NCI-H526 treated with DMSO at 0.1 percent for 48 hours (cell line): ENCODE measurements at places on chromosomes 1 and 21.
A peak's percentile ranks its signal among the peaks of the same experiment; 100 is the strongest.

DNA sequence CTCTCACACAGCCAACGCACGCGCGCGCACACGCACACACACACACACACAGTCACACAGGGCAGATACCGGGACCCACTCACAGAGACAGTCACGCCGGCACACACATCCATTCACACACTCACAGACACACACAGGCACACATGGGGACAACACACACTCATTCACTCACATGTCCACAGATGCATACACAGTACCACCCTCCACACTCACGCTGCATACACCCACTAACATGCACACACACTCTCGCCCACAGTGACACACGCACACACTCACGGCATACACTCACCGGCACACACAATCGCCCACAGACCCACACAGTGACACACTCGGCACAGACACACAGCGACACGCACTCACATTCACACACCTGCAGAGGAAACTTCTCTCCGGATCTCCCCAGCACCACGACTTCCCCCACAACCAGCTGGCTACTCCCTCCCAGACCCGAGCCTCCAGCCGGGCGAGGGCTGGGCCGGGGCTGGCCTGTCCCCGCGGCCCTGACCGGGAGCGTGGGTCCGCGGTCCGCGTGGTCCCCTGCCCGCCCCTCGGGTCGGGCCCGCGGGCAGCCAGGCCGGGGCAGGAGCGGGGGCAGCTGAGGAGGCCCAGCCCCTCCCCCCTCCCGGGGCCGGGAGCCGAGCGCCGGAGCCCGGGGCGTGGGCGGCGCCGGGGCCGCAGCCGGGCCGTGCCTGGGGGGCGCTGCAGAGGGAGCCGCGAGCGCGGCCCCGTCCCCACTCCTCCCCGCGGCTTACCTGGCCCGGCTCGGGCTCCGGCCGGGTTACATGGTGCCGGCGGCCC, 552 bp downstream of the DLGAP3 start:
- peak; percentile 21 for DNase-seq

DNA sequence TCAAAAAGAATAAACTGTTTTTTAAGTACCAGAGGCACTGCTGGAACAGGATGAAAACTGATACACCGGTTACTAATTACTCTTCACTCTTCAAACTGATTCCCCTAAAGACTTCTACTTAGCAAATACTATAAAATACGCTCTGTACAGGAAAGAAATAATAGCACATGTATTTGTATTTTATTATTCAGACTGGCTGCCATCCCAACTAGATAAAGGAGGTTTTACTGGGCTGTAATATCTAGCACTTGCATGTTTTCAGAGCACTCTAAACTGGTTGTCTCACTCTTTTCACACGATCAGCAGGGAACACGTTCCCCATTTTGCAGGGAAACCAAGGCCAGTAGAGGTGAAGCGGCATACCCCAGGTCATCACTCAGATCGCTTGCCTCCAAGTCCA, 9.2 kb downstream of the SMIM12 start:
- DNase-seq: no peak

GRCh38 chr1:156104065-156104810, 10.3 kb upstream of the LMNA start:
- no peak for DNase-seq

DNA sequence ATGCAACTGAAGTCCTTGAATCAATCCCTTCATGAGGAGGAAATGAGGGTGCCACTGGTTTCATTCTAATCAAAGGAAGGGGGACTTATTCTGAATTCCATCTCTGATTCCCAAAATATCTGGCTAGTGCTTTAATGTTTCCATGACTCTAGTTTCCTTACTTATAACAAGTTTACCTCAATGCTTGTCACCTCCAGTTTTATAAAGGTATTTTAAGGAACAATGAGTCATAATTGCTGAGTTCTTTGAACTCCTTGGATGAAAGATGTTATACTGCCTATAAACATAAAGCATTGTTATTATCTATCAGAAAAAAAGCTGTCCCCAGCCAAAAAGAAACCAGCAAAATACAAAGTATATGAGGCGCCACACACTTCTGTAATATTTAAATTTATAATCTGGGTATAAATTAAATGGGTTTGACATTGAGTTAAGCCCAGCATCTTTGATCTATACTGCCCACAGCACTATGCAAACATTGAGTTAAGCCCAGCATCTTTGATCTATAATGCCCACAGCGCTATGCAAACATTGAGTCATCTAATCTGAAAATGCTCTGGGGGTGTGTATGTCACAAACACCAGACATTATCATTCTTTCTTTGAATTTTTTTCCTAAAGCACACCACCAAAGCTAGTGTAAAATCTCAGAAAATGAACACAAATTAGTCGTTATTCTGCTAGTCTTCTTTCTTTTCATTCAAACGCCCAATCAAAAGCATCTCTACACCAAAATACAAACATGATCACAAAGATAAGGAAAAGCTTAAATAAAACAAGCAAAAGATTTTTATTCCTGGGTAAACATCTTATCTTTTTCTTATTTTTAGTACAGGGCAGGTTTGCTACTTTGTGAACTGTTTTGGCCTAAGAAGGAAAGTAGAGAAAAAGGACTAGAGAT, 11.5 kb upstream of the CXADR start:
- DNase-seq: no peak

- DNase-seq: no peak
Observed at GRCh38 chr1:41762251-41762650, 156.5 kb downstream of the HIVEP3 start.

DNA sequence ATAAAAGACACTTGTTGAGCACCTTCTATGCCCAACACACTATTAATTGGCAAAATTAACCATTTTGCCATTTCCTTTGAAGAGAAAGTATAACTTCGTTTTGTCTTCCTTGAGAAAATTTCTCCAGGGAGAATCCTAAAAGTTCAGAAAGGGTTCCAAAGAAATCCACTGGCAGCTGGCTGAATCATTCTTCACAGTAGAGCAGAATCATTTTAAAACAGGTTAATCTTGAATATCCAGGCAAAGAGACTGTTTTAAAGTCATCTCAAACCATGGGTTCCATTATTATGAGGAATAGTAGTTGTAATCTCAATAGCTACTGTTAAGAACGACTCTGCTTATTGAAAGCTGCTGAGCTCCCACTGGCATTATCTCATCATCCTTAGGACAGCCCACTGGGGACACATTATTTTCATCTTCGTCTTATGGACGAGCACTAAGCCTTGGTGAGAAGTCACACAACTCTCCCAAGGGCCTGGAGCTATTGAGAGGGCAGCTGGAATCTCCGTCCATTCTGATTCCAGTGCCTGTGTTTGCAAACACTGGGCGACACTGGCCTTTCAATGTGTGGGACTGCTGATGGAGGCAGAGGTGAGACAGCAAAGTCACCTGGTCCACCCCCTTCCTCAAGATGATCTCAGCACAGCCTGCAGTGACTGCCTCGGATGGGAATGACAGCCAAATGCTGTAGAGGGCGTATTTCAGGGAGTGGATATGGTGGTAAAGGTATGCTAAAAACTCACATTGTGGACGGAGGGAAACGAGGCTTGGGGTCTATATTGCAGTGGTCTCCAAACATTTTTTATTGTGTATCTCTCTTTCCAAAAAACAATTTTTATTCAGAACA, 15.3 kb upstream of the PGBD5 start:
- no peak for DNase-seq

GRCh38 chr1:88401313-88401712, 282.8 kb upstream of the PKN2 start:
- no peak for DNase-seq
